Metanephros (tissue), 2 donors: ENCODE measurements at places on chromosomes 3 and 15. TPM values are rescaled to one million over a fixed set of nuclear protein-coding genes. Genes with fewer than 3 reads are reported as not detected.

RTP3 gene
- not detected for total RNA-seq

TTBK2 gene
- 14.9 TPM for total RNA-seq

GABRG3 gene
- total RNA-seq = 0.82 TPM

PDIA3 gene
- total RNA-seq = 156 TPM

SCG3 gene
- total RNA-seq = not detected

GOLGA6L4 gene
- 3.0 TPM for total RNA-seq

KLHL40 gene
- 38.8 TPM for total RNA-seq

CTXN2 gene
- total RNA-seq = not detected

DUOXA2 gene
- not detected for total RNA-seq

CHDH gene
- total RNA-seq = 11.5 TPM

VEPH1 gene
- 47.6 TPM for total RNA-seq

ATP10A gene
- total RNA-seq = 5.1 TPM

MST1R gene
- total RNA-seq = 2.0 TPM

SLC28A1 gene
- 6.6 TPM for total RNA-seq
